ENCODE measurements at places on chromosomes 6 and 20.

DNA sequence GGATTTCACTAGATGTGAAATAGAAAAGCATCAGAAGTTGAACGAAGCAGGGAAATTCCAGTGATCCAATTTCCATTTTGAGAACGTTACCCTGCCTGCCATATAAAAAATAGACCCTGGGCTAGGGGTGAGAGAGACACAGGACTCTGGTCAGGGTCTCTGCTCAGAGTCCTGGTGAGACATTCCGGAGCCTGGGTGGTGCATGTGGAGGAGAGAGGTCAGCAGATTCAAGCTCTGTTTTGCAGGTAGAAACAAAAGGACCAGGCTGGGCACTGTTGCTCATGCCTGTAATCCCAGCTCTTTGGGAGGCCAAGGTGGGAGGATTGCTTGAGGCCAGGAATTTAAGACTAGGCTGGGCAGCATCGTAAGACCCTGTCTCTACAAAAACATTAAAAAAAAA, 17.9 kb downstream of the PKIG start:
- DNase-seq: no peak

- DNase-seq: peak; percentile 83
Measured at GRCh38 chr6:131949909-131950766, 1.0 kb downstream of the CCN2 start.

GRCh38 chr6:75830959-75831885, 82.2 kb downstream of the MYO6 start:
- DNase-seq: no peak

GRCh38 chr6:19327661-19328060, 509.5 kb upstream of the ID4 start:
- DNase-seq: no peak

DNA sequence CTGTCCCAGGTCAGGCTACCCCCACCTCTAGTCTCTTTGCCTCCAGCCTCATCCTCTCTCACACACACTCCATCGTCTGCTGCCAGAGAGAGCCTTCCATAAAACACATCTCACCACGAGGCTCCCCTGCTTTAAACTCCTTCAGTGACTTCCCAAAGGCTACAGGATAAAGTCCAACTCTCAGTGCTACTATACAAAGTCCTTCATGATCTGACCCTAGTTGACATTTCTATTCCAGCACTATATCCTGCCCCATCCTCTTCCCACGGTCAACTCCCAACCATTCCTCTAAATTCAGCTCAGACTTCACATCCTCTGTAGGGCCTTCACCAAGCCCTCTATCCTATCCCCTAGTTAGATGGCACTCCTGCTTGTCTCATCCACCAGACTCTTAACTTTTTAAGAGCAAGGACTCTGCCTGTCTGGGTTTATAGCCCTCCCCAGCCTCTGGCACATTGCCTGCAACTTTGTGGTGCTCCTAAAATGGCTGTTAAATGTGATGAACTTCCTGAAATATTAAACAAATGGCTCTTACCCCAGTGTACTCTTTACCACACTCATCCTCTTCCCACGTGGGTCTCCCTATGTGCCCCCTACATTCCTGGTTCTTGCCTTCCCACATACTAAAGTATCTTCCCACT, 36.1 kb downstream of the KIF16B start:
- no peak for DNase-seq

- DNase-seq: no peak
Measured at GRCh38 chr6:111474106-111474505, 8.9 kb downstream of the REV3L start.

- DNase-seq: no peak
Measured at GRCh38 chr20:2297357-2297728, 1.5 kb downstream of the TGM3 start.

- no peak for DNase-seq
Measured at GRCh38 chr20:20621195-20621594, 91.2 kb downstream of the RALGAPA2 start.

- peak; percentile 93 for DNase-seq
Measured at GRCh38 chr6:34237722-34238584, 1.3 kb downstream of the HMGA1 start.

DNA sequence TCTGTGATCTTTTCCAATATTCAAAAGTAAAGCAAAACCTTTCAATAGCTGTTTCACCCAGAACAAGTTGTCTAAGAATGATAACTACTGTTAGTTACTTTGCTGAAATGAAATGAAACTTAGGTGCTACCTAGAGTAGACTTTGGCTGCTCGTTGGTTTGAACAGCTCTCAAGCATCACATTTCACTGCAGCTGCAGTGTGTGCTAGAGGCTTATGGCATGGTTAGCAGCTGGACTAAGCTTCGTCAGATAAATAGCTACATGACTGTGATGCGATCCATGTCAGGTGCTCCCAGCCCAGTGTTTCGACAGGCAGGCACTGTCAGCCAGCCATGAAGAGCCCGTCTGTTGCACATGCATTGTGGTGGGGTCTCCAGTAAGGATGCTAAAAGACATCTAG, 201.1 kb downstream of the TFAP2B start:
- DNase-seq: no peak

GRCh38 chr6:62286470-62286843, 432 bp upstream of the KHDRBS2 start:
- DNase-seq: no peak

GRCh38 chr6:150207931-150208570, 65.2 kb downstream of the PPP1R14C start:
- DNase-seq: no peak

- no peak for DNase-seq
Measured at GRCh38 chr6:138357928-138358327, 19.8 kb upstream of the SMIM28 start.

GRCh38 chr20:51310216-51310615, 232.3 kb downstream of the NFATC2 start:
- no peak for DNase-seq

GRCh38 chr20:10077886-10078285, 43.1 kb downstream of the ANKEF1 start:
- no peak for DNase-seq

DNA sequence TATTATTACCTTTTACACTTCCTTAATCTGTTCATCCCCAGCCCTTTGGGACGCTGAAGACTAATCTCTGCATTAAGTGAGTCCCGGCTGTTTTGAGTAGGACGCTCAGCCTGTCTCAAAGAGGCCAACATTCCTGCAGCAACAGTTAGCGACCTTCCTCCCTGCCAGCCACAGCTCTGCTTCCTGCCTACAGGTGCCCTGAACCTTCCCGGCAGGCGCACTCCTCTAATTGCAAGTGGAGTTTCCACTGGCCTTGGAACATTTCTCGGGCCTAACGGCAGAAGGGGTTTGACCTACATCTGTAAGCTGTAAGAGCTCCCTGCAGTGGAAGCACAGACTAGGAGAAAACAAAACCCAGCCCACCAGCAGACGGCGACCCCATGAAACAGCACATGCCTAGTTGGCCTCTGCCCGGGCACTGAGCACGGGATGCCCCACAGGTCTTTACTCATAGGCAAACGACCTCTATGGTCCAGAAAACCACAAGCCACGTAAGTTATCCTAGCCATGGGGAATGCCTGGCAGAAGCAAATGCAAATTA, 137.9 kb downstream of the DTNBP1 start:
- DNase-seq: no peak
